ENCODE measurements at places on chromosomes 3 and 15.

DNA sequence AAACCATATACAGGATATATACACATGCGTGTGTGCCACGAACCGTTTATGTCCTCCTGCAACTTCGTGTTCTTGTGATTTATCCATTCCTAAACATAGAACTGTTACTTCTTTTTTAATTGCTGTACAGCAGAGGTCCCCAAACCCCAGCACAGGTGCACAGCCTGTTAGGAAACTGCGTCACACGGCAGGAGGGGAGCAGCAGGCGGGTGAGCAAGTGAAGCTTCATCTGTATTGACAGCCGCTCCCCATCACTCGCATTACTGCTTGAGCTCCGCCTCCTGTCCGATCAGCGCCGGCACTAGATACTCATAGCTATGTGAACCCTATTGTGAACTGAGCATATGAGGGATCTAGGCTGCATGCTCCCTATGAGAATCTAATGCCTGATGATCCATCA, 34.9 kb upstream of the NRROS start:
- peak; percentile 59 for DNase-seq

DNA sequence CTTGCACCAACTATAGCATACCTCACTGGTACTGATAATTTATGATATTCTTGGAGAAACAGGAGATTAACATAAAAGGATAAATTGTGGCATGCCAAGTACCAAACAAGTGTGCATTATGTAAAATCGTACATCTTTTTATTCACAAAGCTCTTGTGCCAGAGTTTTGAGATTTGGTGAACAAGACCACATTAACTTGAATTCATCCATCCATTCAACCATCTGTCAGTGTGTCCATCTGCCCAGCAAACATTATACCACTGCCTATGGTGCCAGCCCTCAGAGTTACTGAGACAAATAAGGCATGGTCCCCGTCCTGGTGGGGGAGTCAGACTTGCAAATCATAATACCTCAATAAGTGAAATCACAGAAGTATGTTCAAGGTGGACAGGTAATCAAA, 17.0 kb upstream of the NEO1 start:
- DNase-seq: no peak

GRCh38 chr3:72177075-72178050, 392.4 kb upstream of the PROK2 start:
- no peak for DNase-seq

DNA sequence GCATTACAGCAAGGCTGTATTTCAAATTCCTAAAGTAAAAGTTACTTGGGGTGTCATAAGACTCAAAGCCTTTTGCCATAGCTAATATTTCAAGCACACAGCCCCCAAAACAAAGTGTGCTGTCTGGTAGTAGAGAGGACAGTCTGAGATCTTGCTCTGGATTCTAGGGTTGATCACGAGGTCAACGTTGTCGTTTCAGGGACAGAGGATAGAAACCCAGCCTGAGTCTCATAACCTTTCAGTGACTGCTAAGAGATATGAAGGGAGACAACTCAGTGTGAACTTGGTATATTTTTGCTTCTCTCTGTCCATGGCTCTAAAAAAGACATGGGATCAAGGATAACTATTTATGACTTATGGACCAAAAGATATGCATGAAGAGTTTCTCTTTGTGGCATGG, 25.6 kb upstream of the MINDY4B start:
- DNase-seq: no peak

DNA sequence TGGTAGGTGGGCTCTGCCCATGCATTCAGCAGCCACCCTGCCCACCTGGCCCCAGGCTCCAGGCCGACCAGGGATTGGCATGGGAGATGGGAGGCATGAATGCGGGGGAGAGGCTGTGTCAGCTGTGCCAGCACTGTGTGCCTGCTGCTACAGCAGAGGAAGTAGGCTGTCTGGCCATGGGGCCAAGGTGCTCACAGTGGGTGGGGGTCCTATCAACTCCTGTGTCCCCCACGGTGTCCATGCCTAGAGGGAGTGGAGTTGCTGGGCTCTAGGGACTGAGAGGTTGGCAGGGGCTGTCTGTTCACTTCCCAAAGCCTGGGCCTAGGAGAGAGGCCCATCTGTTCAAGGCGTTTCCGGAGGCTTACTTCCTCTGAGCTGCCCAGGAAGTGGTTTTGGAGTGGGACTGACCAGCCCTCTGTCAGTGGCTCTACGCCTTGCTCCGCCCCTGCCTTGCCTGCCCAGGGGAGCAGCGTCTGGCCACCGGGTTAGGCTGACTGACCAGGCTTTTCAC, 5.8 kb downstream of the PRKCD start:
- DNase-seq: no peak

DNA sequence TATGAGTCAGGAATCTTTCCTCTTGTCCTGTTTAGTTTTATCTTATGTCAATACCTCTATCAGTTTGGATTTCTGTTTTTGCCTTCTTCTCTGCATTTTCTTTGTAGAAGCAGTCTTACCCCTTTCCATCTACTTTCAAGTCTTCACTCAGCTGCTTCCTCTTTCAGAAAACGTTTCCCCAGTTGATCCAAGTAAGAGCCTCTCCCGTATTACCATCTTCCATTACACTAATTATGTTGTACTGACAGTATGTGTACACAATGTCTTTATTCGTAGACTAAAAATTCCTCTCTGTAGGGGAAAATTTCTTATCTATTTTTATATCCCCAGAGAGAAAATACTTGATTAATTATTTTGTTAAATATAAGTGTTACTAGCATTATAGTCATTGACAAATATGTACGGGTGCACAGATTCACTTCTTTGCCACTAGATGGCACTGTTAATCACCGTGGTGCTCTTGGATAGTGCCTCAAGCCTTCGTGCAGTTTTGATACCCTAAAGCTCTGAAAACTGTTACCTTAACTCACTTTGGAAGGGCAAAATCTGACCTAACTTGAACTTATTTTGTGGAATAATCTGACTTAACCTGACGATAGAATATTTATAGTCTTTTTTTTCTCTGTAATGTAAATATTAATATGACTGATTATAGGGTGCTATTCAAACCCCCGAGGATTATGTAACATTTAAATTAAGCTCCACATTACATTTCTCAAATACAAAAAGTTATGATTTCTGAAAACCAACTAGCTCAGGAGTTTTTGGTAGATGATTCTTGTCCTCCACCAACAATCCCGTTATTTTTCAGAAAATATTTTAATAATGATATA, 74.2 kb upstream of the POU1F1 start:
- no peak for DNase-seq

DNA sequence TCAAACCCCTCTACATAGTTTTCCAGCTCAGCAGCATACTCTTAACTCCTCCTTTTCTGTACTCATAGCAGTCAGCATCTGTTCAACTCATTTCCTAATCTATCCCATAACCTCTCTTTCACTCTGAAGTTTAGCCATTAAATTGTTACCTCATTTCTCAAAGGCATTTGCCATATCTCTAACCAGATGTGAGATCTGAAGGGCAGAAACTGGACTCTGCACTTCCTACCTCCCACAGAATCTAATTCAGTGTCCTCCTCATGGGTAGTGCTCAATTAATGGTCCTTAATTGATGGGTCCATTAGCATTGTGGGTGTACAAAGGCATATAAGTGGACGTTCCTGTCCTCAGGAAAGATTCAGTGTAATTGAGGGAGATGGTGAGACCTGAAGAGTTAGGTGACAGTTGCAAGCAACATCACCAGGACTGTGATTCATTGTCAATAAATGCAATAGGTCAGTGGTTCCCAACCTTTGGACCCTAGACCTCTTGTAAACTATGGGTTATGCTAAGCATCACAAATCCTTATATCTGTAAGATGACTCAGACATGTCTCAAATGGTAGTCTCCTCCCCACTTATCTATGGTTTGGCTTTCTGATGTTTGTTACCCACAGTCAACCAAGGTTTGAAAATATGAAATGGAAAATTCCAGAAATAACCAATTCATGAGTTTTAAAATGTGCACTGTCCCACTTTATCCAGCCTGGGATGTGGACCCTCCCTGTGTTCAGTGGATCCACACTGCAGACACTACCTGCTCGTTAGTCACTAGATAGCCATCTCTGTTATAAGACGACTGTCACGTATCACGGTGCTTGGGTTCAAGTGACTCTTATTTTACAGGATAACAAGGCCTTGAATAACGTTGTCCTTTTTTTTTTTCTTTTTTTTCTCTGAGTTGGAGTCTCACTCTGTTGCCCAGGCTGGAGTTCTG, 25.0 kb upstream of the UACA start:
- DNase-seq: no peak

GRCh38 chr15:32718227-32718820, 520 bp downstream of the GREM1 start:
- DNase-seq: no peak

DNA sequence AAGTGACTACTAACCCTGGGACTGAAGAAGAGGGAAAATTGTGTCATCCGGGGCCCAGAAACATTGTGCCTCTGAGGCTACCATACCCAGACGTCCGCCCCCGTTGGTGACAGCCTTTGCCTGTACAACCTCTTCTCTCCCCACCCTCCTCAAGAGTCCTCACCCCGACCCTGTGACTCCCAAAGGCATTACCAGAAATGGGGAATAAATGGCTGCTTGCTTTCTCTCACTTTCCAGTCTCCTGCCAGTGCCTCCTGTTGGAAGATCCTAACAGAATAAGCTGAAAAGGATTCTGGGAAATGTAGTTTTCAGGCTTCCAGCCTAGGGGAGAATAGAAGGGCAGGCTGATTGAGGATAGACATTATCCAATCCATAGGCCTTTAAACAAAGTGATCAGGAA, 30.8 kb upstream of the SLC25A36 start:
- no peak for DNase-seq

- DNase-seq: no peak
Observed at GRCh38 chr3:155435821-155436220, 142.3 kb upstream of the STRIT1 start.

- no peak for DNase-seq
Observed at GRCh38 chr3:102060814-102061213, 211.5 kb downstream of the NFKBIZ start.

DNA sequence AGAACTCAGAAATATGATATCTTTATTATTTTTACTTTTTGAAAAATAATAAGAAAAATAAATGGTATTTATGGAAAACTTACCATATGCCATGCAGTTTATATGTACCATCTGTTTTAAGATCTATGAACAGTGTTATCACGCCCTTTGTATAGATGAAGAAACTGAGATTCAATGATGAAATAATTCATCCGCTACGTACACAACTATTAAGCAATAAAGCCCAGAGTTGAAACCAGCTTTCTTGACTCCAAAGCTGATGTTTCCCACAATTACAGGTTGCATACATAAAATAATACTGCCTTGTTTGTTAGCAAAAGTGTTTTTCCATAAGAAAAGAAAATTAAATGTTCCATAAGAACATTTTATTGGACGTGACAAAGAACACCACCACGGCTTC, 67.2 kb upstream of the BCL6 start:
- DNase-seq: no peak
